Stimulated activated CD8-positive, alpha-beta memory T cell treated with anti-CD3 and anti-CD28 coated beads, Interleukin-4, amount 100 ng/mL, for 1 hour (primary cell): ENCODE measurements at places on chromosomes 16 and 17.

DNA sequence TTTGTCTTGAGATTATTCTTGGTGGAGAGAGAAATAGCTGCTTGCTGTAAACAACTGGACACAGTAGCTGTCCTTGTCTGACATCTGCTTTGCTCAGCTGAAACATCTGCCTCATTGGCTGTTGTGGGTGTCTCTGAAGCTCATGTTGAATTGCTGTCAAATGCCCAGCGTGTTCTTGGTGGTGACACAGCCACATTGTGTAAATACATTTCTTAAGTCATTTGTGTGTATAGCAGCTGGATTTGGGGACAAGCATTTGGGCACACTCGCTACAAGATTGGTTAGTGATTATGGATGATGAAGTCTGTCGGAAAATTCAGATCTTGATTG lies 5.3 kb downstream of the FAM234A start:
- DNase-seq = no peak

DNA sequence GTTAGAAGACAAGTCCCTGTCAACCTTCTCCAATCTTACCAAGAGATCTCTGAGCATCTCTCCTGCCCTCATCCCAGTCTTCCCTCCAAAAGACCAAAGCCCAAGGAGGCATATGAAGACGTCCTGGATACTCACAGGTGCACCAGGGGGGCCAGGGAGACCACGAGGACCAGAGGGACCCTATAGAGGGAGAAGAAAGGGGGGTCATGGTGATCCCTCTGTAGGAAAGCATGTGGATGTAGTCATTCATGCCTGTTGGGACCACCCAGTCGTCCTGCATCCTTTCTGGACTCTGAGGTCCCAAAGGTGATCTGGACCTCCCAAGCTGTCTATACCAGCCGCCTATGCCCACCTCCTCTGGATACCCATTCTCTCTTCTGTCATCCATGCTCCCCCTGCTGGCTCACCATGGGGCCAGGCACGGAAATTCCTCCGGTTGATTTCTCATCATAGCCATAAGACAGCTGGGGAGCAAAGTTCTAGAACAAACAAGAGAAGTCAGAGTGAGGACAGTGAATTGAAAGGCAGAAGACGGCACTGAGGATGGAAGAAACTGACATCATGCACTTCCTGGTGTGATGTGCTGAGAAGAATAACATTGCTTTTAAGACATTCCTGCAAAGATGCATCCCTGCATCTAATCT lies 3.3 kb downstream of the COL1A1 start:
- DNase-seq = no peak

DNA sequence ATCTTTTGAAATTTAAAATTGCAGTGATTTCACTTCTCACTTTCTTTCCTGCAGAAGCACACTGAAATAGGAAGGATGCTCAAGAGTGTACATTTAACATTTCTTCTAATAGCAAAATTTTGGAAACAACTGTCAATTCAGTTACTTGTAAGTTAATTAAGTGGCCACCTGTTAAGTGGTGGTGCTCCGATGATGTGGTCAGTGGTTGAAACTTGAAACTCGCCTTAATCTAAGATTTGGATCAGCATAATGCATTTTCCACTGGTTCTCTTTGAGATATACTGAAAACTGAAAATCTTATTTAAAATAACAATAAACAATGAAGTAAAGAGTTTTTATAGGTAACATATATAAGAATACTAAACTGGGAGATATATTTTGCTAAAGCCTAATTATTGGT lies 7.0 kb upstream of the MYH8 start:
- DNase-seq = no peak

- DNase-seq = no peak
Observed at GRCh38 chr16:54722210-54722676, 208.4 kb upstream of the IRX5 start.

GRCh38 chr17:1597861-1598342 lies 30.7 kb downstream of the SLC43A2 start:
- DNase-seq = no peak

DNA sequence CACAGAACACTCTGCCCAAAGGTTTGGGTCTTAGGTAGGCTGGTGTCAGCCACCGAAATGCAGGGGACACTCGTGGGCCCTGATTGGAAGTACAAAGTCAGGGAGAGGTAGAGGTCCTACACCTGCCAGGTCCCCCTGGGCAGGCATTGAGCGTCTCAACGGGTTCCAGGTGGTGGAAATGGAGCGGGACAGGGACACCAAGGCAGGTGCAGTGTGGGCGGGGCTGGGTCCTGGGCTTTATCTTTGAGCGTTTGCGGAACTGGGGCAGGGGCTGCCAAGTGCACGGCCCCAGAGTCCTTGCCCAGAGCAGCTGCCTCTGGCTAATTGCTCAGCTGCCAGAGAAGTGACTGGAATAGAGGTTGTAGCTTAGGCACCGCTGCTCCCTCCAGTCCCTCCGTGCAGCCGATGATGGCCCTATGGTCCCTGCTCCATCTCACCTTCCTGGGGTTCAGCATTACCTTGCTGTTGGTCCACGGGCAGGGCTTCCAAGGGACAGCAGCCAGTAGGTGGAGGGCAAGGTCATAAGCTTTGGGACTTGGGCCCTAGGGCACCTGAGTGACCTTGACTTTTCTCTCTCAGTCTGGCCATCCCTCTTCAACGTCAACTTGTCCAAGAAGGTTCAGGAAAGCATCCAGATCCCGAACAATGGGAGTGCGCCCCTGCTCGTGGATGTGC lies at the start of gene ZACN:
Gene ZACN (plus strand): TSS at position 323 of the 675 bp plus-strand sequence. CDS start 83 bp downstream, at position 406.
- DNase-seq = no peak

- DNase-seq = no peak
Observed at GRCh38 chr17:66682283-66682682, 152.6 kb upstream of the CACNG5 start.

DNA sequence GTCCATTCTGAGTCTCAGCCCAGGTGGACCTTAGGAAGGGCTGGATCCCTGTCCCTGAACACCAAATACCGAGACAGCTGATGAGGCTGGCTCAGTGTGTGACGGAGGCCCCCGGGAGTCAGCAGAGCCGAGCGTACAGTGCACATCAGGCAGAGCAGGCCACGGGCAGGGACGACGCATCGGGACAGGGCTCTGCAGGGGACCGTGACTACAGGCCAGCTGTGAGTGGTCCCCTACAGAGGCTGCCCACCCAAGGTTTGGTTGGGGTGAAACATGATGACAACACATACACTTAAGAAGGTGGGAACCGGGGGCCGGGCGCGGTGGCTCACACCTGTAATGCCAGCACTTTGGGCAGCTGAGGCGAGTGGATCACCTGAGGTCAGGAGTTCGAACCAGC lies 6.4 kb downstream of the CCDC137 start:
- no peak for DNase-seq

GRCh38 chr17:39556423-39556822 lies 51.3 kb downstream of the NEUROD2 start:
- DNase-seq = no peak

- DNase-seq = peak; percentile 33
Observed at GRCh38 chr16:58487566-58488351, 12.2 kb upstream of the NDRG4 start.

- peak; percentile 26 for DNase-seq
Observed at GRCh38 chr16:46853713-46854443, 22.9 kb upstream of the C16orf87 start.

DNA sequence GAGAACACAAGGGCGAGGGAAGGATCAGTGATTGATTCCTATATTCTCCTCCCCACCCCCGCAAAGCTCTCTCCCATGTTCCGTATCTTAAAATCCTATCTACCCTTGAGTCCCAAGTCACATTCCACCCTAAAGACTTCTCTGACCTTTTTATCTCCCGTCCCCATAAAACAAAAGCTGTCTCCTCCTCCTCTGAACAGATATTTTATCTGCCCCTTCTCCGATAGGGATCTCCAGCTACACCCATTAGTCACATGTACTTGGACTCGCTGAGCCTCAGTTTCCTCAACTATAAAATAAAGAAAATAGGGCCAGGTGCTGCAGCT lies 12.8 kb downstream of the GGA2 start:
- DNase-seq = no peak

DNA sequence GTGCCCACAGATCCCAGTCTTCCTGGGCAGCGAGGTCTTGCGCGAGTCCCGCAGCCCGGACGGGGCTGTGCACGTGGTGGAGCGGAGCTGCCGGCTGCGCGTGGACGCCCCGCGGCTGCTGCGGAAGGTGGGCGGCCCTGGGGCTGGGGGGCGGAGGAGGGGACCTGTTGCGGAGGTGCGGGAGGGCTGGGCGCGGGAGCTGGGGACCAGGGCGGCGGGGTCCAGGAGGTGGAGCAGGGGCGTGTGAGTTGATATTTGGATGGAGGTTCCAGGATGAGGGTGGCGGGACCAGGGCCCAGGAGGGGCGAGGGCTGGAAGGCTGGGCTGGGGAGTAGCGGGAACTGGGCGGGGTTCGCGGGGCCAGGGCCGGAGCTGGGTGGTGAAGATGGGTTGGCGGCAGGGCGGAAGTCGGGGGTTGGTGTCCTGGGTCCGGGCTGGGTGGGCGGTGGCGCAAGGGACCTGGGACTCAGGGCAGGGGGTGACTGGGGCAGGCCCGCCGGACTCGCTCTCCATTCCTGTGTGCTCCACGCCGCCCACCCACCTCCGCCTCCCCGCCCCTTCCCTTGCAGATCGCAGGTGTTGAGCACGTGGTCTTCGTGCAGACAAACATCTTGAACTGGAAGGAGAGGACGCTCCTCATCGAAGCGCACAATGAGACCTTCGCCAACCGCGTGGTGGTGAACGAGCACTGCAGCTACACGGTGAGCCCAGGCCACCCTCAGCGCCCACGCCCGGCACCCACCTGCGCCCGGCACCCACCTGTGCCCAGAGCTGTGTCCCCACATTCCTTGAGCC lies 29.6 kb downstream of the SEC14L5 start:
- DNase-seq = no peak

DNA sequence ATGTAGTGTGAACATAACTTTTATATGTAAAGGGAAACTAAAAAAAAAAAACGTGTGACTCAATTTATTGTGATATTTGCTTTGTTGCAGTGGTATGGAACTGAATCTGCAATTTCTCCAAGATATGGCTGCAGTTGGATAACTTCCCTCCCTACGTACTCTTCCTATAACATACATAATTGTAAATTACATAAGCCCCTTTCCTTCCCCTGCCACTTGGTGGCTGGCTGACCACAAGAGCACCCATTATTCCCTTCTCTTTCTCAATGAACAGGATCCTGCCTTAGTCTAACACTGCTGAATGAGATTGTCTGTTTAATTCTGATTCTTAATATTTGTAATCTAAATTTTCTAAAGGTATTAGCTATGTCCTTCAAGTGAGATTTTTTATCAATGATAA lies 27.8 kb downstream of the CCL4 start:
- no peak for DNase-seq

DNA sequence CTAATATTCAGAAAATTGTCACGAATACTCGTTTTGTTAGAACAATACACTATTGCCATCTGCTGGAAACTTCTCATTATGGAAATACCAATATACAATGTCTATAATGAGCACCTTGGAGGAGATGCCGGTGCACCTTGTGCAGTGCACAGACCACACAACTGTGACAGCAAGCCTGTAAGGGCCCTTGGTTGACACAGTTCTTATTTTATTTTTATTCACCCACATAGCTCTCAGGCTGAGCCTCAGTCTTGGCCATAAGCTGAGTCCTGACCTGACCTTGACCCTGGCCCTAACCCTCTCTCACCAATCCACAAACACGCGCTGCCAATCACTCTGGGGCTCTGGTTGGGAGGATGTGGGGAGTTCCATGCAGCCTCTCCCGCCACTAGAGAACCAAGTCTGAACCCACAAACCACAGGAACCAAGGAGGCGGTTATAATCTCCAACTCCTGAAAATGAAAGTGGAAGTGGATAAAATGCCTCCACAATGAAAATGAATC lies 7.6 kb downstream of the AIPL1 start:
- no peak for DNase-seq

DNA sequence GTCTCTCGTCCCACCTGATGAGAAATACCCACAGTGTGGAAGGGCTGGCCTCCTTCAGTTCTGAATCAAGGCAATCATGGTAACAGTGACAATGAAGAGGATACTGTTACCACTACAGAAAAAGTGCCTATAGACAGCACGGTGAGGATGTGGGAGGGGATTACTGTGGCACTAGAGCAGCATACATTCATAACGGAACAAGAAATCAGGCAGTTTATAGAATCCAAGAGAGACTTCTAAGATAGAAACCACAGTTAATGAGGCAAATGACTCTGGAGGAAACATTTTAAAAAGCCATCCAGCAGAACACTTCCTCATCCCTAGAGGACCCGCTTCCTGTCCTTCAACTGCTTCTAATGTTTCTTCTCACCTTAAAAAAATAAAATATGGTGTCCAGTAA lies 2.7 kb downstream of the RUSF1 start:
- no peak for DNase-seq

GRCh38 chr17:45428931-45429338 lies 3.7 kb downstream of the ARHGAP27 start:
- no peak for DNase-seq

- DNase-seq = no peak
Observed at GRCh38 chr16:84463221-84463620, 41.2 kb downstream of the MEAK7 start.

GRCh38 chr17:17467016-17467415 lies 9.8 kb upstream of the MED9 start:
- no peak for DNase-seq
